Frontal cortex (tissue), 4 donors: ENCODE measurements at places on chromosomes 3 and 15. TPM values are rescaled to one million over a fixed set of nuclear protein-coding genes. Genes with fewer than 3 reads are reported as not detected.

The ZNF80 gene
- total RNA-seq, result not detected

The SLCO2A1 gene
- total RNA-seq, result under 0.01 TPM

The ATP13A4 gene
- total RNA-seq, result 10.2 TPM

The NMD3 gene
- 72.6 TPM for total RNA-seq

The A4GNT gene
- total RNA-seq, result not detected

The ST3GAL6 gene
- total RNA-seq, result 18.3 TPM

The MLF1 gene
- total RNA-seq, result 29.3 TPM

The DNAJC17 gene
- 15.5 TPM for total RNA-seq

The QTRT2 gene
- total RNA-seq, result 13.9 TPM

GRCh38 chr15:94653071-94653470, 421.7 kb downstream of the MCTP2 start:
- no peak for DNase-seq

DNA sequence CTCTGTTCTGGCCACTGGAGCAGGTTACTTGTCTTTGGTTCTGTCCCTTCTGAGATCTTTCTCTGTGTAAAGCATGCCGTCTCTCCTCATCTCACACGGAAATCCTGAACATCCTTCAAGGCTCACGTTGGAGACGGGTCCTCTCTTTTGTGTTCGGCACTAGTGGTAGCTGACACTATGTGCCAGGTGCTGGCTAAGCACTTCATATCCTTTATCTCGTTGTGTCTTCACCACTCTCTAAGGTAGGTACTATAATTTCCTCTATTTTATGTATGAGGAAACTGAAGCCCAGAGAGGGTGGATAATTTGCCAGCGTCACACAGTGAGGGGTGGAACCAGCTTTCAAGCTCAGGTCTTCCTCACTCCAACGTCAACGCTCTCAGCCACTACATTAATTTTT, 1.2 kb downstream of the IFT122 start:
- DNase-seq, result no peak

GRCh38 chr3:171776839-171777583, 33.3 kb downstream of the PLD1 start:
- no peak for DNase-seq

DNA sequence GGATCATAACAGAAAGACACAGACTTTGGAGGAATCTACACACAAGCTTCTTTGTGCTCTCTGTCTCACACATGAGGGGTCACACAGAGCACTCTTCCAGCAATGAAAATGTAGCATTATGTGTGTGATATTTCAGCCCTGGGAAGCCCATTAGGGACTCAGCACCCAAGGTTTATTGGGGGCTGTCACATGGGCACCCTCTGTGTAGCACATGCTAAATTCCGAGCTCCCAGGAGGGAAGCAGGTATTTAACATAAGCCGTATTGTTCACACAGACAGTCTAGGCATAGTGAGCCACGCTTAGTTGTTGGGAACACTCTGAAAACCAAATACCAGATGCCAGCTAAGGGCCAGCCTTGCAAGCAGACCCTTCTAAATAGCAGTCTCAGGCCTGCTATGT, 261.6 kb upstream of the MANF start:
- DNase-seq, result no peak

DNA sequence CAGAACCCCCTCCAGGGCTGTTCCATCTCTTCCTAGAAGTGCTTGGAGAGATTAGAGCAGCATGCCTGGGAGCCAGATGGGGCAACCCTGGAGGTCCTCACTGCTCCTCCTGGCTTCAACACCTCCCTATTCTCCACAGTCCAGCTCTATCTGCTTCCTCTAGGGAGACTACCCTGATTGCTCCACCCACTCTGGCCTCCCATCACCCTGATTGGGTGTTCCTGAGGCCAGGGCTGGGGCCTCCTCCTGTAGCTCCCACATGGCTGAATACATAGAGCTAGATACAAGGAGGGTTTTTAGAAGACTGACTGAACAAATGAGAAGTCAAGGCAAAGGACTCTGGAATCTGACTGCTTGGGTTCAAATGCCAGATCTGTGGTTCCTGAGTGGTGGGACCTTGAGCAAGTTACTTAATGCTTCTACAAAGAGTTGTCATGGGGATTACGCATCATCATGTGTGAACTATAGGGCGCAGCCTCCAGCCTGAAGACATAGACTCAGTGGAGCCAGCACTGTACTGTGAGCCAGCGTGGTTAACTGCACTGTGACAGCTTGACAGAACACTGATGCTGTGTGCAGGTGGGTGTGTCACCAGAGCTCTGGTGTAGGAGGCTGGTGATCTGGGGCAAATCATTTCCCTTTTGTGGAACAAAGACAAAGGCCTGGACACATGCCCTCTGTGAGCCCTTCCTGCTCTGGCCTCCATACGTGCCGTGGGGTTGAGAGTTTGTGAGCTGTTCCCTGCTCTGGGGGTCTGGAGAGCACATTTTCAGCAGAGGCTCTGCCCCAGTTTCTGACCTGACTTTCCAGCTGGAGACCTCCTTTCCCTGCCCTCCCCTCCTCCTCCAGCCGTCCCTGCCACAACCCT, 74.8 kb downstream of the SCN5A start:
- DNase-seq, result no peak

DNA sequence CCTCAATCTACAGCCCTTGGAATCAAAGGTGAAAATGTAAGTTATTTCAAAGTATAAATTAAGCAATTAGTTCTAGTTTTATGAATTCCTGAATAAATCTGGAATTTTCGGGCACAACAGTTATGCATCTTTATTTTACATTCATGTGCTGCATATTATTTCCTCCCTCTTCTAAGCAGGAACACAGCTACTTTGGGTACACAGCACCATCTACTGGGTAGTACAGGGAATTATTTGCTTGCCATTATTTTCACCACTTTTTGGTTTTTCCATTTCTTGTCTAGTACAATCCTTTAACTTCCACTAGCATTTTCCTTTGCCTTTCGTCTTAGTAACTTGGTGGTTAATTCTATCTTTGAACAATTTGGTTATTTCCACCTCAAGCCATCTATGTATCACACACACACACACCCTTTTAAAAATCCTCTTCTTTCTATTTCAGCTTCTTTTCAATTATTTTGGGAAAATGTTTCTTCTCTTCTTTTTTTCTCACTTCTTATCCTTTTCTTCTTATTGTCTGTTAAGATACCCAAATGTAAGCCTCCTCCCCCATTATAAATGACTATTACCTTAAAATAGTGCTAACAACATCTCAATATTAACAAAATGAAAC, 451.0 kb downstream of the MFSD1 start:
- DNase-seq, result no peak

GRCh38 chr15:75052972-75053747, 29.8 kb downstream of the PPCDC start:
- DNase-seq, result no peak

DNA sequence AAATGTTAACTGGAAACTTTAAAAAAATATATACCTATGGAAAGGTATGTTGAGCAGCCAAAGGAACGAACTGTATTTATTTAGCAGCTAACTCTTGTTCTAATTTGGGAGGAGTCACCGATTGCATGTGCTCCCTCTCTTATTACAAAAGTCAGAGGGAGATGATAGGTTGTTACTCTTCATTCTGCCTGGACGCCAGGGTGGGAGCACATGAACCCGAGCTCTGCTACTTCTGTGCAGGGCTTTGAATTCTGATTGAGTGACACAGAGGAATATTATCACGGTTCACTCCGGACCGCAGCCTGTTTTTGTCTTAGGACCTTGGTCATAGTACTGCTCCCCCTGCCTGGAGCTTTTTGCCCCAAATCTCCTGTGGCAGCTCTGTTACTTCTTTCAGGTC, 36.9 kb upstream of the LRIG1 start:
- no peak for DNase-seq

GRCh38 chr3:30199855-30200254, 406.5 kb upstream of the TGFBR2 start:
- no peak for DNase-seq
